Dermis microvascular lymphatic vessel endothelial cell (primary cell): ENCODE measurements at places on chromosomes 6 and 20. TPM values are rescaled to one million over a fixed set of nuclear protein-coding genes. Genes with fewer than 3 reads are reported as not detected.

DNA sequence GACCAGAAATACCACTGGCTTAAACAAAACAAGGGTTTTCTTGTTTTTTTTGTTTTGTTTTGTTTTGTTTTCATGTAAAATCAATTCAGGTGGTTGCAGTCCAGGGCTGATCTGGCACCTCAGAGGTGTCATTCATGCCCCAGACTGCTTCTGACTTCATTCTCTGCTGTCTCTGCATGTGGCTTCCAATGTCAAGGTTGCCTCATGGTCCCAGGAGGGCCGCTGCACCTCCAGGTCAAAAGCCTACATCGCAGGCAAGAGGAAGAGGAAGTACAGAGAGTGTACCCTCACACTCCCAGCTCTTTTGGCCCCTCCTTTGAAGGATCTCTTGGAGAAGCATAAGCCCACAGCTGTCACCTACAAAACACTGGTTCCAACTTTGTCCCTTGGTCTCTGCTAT, 1.4 kb upstream of the BTN3A1 start:
- DNase-seq: no peak

GRCh38 chr20:29079769-29080690, 2177.4 kb upstream of the DEFB115 start:
- DNase-seq: no peak

DNA sequence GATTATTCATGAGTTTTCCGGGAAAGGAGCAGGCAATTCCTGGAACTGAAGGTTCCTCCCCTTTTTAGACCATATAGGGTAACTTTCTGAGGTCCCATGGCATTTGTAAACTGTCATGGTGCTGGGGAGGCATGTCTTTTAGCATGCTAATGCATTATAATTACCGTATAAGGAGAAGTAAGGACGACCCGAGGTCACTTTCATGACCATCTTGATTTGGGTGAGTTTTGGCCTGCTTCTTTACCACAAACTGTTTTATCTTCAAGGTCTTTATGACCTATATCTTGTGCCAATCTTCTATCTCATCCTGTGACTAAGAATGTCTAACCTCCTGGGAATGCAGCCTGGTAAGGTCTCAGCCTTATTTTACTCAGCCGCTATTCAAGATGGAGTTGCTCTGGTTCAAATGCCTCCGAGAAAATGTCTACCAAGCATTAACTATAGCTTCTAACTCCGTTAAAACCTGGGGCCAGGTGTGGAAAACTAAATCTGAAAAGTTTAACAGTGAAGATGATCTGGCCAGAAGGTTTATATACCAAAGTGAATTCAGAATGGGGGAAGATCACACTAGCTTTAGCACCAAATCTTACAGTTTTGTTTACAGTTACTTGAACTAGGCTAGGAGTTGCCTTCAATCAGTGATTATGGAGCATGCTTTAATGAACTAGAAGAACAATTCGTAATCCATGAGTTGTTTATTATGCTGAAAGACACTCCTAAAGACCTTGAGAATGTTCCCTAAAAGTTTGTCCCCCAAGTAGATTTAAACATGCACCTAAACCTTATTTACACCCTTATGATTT, 80.0 kb upstream of the TOP1 start:
- DNase-seq: no peak

- DNase-seq: peak; percentile 65
Observed at GRCh38 chr6:25006565-25007001, 70.8 kb upstream of the RIPOR2 start.

DNA sequence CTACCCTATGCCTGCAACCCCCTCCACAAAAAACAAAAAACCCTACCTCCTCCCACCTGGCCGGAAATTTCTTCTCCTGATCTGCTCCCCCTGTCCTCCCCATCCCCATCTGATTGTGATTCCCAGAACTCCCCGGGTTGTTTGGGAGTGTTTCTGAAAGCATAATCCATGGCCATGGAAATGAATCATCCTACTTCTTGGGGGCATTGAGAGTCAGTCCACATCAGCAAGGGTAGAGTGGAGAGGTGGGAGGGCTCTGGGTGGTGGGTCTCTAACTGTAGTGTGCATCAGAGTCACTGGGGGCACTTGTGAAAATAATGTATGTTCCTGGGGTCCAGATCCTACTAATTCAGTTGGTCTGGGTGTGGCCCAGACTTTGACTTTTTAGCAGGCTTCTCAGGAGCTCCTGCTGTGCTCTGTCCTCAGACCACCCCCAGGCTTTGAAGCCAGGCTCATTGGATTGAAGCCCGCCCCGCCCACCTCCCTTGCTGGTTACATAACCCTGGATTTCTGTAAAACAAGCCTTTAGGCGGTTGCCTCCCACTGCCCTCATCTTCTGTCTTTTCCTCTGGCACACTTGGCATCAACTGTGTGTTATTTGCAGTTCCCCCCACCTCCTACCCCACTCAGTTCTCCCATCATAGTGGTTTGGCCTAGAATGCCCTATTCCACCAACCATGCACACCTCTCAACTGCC, 10.5 kb downstream of the PIGT start:
- no peak for DNase-seq

DNA sequence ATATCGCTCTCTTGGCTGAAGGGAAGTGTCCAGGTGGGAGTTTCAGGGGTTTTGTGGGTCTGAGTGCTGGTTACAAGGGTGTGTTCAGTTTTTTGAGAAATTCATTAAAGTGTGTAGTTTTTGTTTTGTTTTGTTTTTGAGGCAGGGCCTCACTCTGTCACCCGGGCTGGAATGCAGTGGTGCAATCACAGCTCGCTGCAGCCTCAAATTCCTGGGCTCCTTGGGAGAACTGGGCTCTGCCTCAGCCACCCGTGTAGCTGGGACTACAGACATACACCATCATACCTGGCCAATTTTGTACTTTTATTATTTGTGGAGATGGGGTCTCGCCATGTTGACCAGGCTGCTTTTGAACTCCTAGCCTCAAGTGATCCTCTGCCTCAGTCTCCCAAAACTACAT, 51.2 kb upstream of the RALGAPA2 start:
- no peak for DNase-seq

DNA sequence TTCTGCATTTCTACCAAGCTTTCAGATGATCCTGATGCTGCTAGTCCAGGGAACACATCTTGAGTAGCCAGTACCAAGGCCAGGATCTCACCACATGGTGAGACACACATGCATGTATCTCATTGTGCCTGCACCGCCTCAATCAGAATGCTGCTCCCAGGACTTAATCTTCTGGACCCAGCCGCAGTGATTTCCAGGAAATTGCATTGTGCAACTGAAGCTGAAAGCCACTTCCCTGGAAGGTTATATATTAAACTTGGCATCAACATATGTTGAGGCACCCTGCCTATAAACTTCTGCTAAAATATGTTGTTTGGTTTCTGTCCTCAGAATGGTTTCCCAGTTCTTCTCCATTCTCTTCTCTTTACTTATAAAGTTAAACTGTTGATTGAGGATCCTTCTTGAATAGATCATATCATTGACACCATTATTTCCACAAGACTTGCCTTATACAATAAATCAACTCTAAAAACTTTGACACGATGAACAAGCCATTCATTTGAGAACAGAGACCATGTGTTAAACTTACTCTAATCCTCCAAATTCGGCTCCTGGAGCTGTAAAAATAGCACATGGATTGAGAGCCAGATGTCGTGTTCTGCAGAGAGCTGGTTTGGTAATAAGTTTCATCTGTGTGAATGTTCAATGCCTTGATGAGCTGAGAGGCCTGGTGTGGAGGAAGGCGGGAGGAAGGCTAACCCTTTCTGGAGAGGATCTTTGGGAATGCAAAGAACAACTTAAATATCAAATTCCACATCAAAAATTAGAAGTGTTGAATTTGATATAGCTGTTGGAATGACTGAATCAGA, 65.0 kb upstream of the PCSK2 start:
- no peak for DNase-seq

- no peak for DNase-seq
Observed at GRCh38 chr6:52377538-52378221, 15.7 kb downstream of the PAQR8 start.

- no peak for DNase-seq
Observed at GRCh38 chr20:60101201-60101890, 143.1 kb downstream of the CDH26 start.

GRCh38 chr20:44597930-44598329, 15.6 kb downstream of the PKIG start:
- peak; percentile 27 for DNase-seq

- DNase-seq: peak; percentile 60
Observed at GRCh38 chr20:47620808-47621805, 119.4 kb downstream of the NCOA3 start.

GRCh38 chr20:15834857-15835256, 738.4 kb downstream of the KIF16B start:
- no peak for DNase-seq

DNA sequence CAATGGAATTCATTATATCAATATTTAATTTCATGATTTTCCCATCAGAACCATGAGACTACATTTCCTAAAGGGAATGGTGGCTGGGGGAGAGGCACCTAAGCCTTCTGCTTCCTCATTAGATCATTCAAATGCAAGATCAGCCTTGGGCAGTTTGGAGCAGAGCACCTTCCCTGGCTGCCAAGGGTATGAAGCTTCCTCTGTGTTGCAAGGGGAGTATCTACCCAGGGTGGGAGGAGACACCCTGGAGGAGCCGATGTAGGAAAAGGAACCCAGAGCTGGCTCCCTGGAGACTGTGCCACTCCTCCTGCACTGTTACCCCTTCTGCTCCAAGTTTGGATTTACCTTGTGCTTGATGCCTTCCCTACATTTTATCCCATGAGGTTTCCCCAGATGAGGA, 299.7 kb upstream of the PRDM1 start:
- no peak for DNase-seq

- DNase-seq: no peak
Observed at GRCh38 chr6:106807947-106808611, 166.4 kb downstream of the CD24 start.

GRCh38 chr20:43680981-43681380, 14.1 kb downstream of the MYBL2 start:
- no peak for DNase-seq

GRCh38 chr6:13480631-13481501, 6.5 kb downstream of the GFOD1 start:
- no peak for DNase-seq

DNA sequence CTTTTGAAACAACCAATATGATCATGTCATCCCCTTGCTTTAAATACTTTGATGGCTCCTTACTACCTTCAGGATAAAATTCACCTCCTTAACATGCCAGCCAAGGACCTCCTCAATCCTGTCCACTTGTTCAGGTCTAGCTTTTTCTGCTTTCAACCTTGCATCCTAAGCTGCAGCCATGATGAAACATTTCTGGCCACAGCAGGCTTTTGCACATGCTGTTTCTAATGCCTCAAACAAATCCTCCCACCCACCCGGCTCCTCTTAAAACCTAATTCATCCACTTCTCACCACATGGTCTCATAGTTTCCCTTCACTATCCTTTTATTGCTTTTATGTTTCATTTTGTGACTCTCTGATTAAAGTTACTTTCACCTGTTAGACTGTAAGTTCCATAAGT, 124.6 kb downstream of the MYB start:
- DNase-seq: no peak

- no peak for DNase-seq
Observed at GRCh38 chr6:112027942-112028674, 25.8 kb upstream of the CCN6 start.

- DNase-seq: no peak
Observed at GRCh38 chr20:3929713-3930060, 40.5 kb downstream of the PANK2 start.

GRCh38 chr20:32877507-32877906, 18.8 kb downstream of the EFCAB8 start:
- no peak for DNase-seq

GRCh38 chr6:33761922-33762629, 15.4 kb upstream of the IP6K3 start:
- no peak for DNase-seq

GRCh38 chr20:58703765-58704371, 11.3 kb downstream of the NPEPL1 start:
- DNase-seq: no peak

- no peak for DNase-seq
Observed at GRCh38 chr6:144637541-144637940, 352.4 kb downstream of the UTRN start.

The RRAGD gene
- 0.26 and 0.76 TPM in 2 replicates for total RNA-seq

The TMC2 gene
- total RNA-seq: not detected in 2 replicates

The TCF15 gene
- total RNA-seq: 0.76 and 0.77 TPM in 2 replicates

The MCCD1 gene
- not detected in 2 replicates for total RNA-seq

The COL19A1 gene
- under 0.01 TPM in 1 of 2 replicates, not detected in the other for total RNA-seq

The ITPR3 gene
- 13.3 and 17.8 TPM in 2 replicates for total RNA-seq

The GLP1R gene
- not detected in 2 replicates for total RNA-seq

The PLCG1 gene
- 112 and 160 TPM in 2 replicates for total RNA-seq

The GSTA3 gene
- not detected in 2 replicates for total RNA-seq
